BJ (cell line): ENCODE measurements at places on chromosomes 4 and X.

GRCh38 chr4:113407409-113407808, 354.1 kb downstream of the CAMK2D start:
- DNase-seq = no peak

- no peak for DNase-seq
Observed at GRCh38 chr4:73099143-73099542, 29.6 kb upstream of the COX18 start.

- DNase-seq = peak; percentile 31
Observed at GRCh38 chrX:109774706-109775105, 41.6 kb upstream of the ACSL4 start.

GRCh38 chrX:127404161-127404560, 584.6 kb downstream of the PRR32 start:
- DNase-seq = no peak

DNA sequence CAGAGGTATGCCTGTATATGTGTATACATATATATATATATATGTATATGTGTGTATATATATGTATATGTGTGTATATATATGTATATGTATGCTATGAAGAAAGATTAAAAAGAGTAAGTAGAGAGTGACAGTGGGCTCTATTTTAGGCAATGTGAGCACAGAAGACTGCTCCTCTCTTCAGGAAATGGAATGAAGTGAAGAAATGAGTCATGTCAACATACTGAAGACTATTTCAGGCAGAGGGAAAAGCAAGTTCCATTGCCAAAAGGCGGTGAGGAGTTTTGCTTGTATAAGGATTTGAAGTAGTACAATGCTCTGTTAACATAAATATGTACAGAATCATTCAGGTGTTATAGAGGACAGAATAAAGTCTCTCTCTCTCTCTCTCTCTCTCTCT, 773.2 kb upstream of the FTHL17 start:
- no peak for DNase-seq

DNA sequence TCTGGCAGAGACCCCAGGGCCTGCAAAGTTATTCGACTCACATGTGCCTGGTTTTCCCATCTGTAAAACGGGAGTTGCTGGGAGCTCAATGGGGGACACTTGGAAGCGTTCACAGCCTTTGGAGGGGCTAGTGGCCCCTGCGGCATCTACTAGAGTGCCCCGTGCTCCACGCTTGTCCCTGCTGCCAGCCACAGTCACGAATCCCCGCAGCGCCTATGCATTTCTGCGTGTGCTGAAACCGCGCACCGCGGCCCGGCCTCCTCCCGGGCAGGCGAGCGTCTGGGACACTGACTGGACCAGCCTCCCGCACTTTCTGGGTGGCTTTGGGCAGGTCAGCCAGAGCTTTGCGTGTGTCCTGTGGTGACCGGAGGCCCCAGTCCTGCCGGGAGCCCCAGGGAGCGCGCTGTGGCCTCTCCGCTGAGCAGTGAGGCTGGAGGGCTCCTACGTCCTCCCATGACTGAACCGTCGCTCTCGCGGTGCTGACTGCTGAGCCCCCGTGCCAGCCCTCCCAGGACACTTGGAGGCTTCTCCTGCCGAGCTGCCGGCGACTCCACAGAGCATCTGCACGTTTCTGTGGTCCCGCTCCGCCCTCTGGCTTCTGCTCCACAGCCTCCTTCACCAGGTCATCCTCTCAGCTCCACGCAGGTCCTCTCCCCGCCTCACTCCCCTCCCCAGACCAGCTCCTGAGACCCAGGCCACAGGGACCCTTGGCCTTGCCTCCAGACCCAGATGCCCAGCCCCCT, 36.3 kb downstream of the PIGG start:
- DNase-seq = no peak

DNA sequence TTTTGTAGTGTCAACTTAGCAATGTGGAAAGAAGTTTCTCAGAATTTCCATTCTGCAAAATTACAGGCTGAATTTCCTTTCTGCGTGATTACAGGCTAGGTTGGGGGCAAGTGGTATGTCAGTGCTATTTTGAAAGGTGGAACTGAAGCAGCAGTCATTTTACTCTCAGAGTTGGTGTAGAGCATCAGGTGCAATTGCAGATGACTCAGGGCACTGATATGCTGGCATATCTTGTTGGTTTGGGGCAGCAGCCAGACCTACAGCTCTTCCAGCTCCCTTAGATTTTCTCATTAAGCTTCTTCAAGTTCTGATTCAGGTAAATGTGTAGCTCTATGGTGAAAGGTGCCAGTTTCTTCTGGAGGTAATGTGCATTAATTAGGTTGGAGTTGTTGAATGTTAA, 930.7 kb upstream of the PCDH10 start:
- DNase-seq = no peak

- no peak for DNase-seq
Observed at GRCh38 chrX:39577985-39578869, 519.5 kb downstream of the BCOR start.

- DNase-seq = no peak
Observed at GRCh38 chr4:139027776-139028175, 12.2 kb downstream of the NOCT start.

DNA sequence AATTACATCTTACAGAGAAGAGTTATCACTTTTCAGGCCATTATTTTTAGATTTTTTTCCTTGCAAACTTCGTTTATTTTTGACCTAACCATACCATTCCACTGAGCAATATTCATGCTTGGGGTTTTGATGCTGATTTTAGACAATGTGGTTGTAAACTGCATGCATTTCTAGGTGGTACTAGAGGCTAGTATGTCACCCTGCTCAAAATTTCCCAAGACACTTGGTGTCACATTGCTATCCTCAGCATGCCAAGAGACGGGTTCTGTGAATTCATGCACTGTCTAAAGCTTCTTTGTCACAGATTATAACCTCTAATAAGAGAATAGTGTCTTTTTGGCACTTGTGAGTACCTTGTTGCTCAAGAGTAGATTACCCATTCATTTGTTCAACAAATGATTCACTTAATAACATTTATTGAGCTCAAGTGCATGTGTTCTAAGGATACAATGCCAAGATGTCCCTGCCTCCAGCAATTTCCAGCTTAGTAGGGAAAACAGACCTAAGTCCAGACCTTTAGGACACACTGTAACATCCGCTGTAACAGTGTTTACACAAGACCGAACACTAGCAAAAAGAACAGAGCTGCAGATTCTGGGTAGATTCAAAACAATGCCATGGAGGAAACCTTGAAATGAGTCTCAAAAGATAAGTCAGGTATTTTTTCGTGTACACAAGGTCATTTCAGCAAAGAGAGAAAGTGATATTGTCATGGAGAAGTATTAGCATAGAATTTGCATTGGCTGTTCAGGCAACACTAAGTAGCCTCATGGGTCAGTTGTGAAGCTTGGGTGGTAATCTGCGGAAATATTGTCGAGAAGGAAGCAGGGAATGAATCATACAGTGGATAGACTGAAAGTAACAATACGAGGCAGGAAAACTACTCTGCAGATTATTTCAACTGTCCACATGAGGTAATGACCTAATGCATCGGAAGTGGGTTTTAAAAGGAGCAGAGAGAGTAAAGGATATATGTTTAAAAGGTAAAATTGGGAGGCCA, 515.1 kb upstream of the ZFP42 start:
- peak; percentile 59 for DNase-seq

DNA sequence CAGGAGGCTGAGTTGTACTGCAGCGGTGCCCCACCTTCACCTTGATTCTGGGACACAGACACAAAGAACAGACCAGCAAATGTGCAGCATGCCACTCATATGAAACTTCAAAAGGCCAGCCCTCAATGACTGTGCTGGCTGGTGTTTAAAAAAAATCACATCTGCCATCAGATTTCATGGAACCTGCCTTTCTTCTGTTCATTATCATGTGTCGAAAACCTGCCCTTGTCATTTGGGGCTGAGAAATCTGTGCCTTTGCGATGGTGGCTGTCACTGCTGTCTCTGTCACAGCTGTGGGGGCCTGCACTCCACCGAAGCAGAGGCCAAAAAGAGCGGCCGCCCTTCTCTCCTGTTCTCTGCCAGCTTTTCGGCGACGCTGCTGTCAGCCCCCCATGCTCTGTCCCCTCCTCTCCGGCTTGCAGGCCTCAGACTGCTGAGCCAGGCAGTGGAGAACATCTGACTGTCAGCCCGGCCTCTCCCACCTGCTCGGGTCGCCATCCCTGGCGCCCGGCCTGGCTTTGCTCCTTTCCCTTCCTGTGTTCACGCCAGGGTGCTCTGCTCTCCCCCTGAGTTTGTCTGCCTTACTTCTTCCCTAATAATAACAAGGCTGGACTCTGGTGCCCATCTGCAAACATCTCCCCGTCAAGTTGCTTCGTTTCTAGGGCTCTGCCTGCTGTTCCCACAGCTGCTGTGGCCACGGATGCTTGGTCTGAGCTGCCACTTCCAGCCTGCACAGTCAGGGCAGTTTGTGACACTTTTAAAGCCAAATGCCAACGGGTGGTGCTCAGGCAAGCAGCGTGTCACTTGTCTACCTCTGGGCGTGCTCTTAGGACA, 355.2 kb downstream of the UNC5C start:
- DNase-seq = no peak

- DNase-seq = no peak
Observed at GRCh38 chr4:18050448-18050847, 28.9 kb upstream of the LCORL start.

GRCh38 chrX:140354431-140355120, 150.3 kb downstream of the SOX3 start:
- DNase-seq = no peak

GRCh38 chr4:185204238-185204910, 574 bp upstream of the CFAP97 start:
- no peak for DNase-seq

DNA sequence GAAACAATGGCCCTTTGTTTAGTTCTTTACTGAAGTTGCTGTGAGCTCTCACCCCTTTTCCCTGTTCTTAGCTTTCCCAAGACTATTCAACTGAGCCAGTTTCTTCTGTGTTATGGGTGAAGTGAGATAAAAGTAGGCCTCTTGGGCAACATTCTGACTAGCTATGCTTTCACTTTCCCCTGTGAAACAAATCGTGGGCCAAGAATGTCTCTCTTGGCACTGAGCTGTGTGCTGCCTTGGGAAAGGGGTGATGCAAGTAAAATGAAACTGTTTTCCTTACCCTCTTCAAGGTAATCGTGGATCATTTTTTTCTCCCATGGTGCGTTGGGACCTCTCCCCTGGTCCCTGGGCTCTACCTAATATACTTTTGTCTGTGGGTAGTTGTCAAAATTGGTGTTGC, 653.9 kb upstream of the MAGEB2 start:
- no peak for DNase-seq

DNA sequence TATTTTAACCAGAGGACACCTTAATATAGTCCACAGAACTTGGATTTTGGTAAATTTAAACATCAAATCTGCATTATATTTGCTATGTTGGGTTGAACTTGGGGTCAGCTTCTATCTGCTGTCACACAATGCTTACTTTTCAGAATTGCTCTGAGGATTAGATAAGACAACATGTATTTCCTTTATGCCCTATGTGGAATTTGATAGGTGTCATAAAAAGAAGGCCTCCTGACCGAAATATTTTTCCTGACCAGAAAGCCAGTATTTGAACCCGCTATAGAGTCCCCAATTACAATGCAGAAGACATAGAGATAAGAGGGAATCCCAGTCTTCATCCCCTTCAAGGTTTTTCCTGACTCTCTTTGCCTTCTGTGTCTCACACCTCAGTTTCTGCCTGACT, 4.1 kb downstream of the MTTP start:
- no peak for DNase-seq

GRCh38 chr4:164894702-164895101, 17.7 kb downstream of the APELA start:
- no peak for DNase-seq

- no peak for DNase-seq
Observed at GRCh38 chrX:54413753-54414152, 26.5 kb upstream of the TSR2 start.

DNA sequence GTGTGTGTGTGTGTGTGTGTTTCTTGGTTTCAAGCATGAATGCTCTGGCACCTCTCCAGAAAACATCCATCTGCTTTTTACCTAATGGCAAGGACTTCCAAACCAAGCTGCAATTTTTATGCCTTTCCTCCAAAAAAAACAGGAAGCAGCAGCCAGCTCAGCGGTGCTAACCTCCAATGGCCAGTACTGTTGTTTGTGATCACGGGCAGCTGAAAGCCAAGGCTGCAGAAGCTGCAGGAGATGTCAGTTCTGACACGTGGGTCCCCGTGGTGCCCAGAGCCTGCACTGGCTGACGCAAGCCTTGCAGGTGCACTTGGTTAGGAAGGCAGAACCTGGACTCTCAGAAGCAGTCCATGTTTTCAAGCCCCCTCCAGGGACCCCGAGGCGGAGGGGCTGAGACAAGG, 313.6 kb upstream of the DDX53 start:
- no peak for DNase-seq

GRCh38 chr4:15088394-15089035, 86.2 kb downstream of the CPEB2 start:
- no peak for DNase-seq

DNA sequence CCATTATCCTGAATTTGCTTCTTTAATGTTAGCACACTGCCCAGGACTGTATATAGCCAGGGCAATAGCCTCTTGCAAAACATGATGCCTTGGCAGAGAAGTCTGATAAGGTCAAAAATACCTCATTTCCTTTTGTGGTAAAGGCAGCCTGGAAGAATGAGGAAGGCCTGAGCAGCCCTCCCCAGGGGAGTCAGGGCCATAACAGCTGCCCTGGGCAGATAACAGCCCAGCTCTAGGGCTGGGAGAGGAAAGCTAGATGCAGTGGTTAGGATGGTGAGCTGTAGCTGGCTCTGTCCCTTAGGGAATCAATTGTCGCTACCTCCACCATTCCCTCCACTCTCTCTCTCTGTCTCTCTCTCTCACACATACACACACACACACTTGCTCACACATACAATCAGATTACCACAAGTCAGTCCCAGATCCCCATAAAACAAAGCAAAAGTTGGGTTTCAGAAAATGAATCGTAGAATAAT, 29.2 kb downstream of the EFHC2 start:
- no peak for DNase-seq

- no peak for DNase-seq
Observed at GRCh38 chr4:155724731-155725130, 34.1 kb upstream of the GUCY1B1 start.
